ENCODE measurements at places on chromosomes 3 and 15.

GRCh38 chr3:171054921-171055320 lies 28.4 kb upstream of the SLC2A2 start:
- DNase-seq: no peak

DNA sequence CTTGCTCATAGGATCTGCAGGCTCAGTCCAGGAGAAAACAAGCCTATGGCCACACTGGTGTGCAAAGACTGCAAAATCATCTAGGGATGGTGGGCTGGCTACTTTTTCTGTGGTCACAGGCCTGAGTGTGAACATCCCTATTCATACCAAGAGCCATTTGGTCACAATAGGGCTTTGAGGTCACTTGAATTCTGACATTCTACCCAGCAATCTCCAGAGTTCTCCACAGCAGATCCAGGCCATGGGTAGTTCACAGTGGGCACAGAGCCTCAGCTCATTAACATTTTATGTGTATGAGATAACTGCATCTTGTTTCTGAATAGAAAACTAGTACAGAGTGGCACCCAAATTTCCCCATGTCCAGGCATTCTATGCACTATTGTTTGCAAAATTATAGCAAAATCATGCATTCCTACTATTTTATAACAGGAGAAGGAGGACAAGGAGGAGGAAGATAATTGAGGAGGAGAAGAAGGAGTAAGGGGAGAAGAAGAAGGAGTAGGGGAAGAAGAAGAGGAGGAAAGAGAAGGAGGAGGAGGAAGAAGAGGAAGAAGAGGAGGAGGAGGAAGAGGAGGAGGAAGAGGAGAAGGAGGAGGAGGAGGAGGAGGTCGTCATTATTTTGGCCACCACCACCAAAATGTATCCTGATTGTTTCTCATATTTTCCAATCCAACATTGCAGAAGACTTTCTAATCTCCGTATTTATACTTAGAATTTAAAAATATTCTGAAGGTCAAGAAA lies 129.0 kb downstream of the SEMA6D start:
- no peak for DNase-seq

DNA sequence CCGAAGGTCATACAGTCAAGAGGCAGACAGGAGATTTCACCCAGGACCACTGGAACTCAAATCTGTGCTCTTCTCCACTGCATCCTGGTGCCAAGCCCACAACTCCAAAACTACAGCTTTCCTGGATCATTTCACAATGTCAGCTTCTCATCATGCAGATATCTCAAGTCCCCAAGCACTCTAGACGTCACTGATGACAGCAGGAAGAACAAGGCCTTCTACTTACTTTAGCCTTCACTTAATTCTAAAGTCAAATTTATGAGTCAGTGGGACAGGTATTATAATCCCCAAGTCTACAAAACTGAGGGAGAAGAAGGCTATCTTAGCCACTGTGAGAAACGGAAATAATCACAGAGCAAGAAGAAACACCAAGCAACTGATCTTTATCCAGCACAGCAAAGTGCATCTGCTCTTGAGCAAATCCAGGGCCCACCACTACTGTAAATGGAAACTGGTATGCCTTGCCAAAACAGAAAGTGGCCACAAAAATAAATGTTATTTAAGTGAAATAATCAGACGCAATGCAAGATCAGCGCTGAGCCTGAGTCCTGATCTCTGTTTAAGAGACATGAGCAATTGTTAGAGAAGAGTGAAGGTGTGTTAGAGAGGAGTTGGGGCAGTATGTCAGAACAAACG lies 928 bp downstream of the RAD18 start:
- DNase-seq: no peak

- DNase-seq: no peak
Observed at GRCh38 chr3:150050510-150050909, 79.8 kb upstream of the PFN2 start.

- DNase-seq: no peak
Observed at GRCh38 chr3:67689806-67690205, 35.4 kb upstream of the SUCLG2 start.

- no peak for DNase-seq
Observed at GRCh38 chr15:78988361-78988911, 43.6 kb upstream of the CTSH start.

DNA sequence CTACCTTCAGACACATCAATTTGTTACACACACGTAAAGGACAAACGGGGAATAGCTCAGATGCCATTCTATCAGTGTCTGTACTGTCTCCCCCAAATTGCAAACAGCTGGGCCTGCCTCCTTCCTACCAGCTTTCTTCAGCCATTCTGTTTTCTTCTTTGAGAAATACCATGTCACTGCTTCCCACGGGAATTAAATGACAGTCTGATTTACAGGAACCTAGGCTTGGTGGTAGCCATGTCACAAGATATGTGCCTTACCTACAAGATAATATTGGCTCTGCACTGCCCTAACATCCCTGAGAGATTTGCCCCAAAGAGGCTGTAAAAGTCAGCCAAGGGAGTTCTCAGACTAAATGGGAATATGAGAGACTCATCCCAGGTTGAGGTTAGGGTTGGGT lies 308.3 kb downstream of the LRTM1 start:
- no peak for DNase-seq

- DNase-seq: no peak
Observed at GRCh38 chr3:172369590-172370259, 78.5 kb downstream of the GHSR start.

- no peak for DNase-seq
Observed at GRCh38 chr3:49469037-49469935, 781 bp upstream of the DAG1 start.

Data from stimulated activated CD4-positive, alpha-beta T cell treated with anti-CD3 and anti-CD28 coated beads, Interleukin-1b, Interleukin-23, amount 100 ng/mL, for 48 hours (primary cell).